ENCODE measurements at places on chromosomes 3 and 15.

GRCh38 chr3:101204246-101204645 is 116.1 kb downstream of the IMPG2 start:
- no peak for DNase-seq

DNA sequence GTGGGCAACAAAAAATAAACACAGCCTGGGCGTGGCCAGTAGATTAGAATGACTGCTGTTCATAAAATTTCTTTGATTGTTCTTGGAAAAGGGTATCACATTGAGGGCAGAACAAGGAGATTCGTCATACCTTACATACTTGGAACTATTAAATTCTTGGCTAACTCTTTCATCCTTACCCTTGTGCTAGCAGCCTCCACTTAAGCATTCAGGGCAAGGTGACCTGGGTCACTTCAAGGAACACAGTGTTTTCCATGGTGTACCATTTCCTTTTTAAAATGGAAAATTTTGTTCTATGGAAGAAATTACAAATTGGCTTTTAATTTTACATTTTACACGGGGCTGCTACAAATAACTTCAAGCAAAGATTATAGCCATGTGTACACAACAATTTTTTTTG is 60.8 kb downstream of the MINDY4B start:
- DNase-seq: no peak

GRCh38 chr15:61871926-61872522 is 188.2 kb downstream of the VPS13C start:
- peak; percentile 6 for DNase-seq

GRCh38 chr15:67685008-67685599 is 140.2 kb upstream of the SKOR1 start:
- peak; percentile 21 for DNase-seq

GRCh38 chr3:28598165-28598564 is 249.5 kb upstream of the AZI2 start:
- DNase-seq: no peak

GRCh38 chr3:88219138-88219792 is 69.5 kb downstream of the C3orf38 start:
- peak; percentile 16 for DNase-seq

DNA sequence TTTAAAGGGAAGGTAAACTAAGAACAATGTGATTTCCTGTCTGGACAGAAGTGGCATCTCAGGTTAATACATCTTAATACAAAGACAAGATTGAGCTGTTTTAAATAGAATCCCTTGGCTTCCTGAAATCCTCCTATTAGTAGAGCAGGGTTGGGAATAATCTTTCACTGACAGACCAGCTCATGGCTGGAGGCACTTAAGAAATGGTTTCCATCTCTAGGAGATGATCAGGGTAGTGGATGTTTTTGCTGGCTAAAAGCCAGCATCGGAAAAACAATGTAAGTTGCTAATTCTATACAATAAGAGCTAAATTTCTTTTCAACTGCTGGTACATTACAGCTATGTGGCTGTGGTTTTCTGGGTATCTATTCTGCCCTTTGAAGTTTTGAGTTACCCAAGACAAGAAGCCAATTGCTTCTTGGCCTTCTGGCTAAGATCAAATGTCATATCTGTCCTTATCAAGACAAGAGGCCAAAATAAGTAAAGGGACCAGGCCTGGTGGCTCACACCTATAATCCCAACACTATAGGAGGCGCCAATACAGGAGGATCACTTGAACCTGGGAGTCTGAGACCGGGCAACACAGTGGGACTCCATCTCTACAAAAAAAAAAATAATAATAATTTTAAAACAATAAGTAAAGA is 49.6 kb downstream of the SHQ1 start:
- no peak for DNase-seq

DNA sequence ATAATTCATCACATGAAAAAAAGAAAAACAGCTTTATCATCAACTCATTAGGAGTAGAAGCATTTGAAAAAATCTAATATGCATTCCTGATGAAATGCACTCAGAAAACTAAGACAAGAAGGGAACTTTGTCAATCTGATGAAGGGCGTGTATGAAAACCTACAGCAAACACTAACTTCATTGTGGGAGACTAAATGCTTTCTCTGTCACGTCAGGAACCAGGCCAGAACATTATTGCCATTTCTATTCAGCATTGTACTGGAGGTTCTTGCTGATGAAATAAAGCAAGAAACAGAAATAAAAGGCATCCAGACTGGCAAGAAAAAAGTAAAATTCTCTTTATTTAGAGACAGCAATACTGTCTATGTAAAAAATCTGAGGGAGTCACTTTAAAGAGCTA is 235.2 kb downstream of the GABRB3 start:
- no peak for DNase-seq

DNA sequence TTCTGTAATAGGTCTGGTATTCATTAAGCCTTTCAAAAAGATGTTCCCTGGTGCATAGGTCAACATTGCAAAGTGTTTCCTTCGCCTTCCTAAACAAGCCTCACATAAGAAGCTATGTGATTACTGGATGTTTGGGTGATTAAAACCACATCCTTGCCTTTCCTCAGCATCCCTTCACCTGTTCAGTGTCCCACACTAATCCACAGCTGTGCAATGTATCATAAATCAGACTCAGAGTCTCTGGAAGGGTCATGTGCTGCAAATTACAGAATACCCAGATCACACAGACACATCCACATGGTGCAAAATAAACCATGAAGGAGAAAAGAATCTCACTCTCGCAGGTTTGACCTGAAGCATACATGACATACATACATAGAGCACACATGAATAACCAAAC is 164.7 kb upstream of the NSMCE3 start:
- DNase-seq: no peak

DNA sequence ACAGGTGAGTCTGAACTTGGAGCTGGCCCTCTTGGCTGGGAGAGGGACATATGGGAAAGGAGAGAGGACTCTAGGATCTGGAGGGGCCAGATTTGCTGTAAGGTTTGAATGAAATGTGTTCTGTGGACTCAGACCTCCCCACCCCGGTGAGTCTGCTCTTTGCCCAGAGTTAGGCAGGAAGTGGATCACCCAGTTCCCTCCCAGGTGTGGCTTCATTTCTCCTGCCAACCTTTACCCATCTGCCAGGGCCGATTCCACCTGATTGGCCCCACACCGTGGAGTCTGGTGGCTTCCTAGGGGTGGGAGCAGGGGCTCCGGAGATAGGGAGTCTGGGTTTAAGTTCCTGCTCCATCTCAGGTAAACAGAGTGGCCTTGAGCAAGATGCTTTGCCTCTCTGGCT is 25.5 kb downstream of the CD276 start:
- no peak for DNase-seq

DNA sequence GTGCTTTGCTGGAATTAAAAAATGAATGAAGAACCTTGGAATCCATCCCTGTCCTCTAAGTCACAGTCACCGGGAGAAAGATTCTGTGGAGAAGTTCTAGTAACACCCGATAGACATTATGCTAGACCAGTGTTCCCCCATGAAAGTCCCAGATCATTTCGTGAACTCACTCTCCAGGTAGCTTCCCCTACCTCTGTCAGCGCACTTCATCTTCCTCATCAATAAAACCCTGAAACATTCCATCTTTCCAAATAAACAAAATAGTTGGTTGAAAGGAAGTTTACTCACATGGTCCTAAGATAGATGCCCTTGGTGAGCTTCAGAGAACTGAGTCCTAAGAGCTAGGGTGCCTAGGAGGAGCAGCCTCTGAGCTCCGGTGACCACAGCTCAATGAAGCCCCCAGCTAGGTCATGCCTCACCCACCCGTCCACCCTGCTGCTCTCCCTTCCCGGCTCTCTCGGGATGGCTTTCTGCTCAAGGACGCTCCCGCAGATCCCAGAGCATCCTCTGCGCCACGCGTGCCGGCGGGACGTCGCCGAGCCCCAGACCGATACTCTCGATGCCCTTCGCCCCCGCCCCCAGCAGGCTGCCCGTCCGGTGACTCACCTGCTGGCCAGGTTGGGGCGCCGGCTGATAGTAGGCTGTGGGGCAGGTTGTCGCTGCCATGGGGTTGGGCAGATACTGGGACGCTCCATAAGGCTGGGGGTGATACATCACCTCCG is 776 bp downstream of the VGLL3 start:
- no peak for DNase-seq

DNA sequence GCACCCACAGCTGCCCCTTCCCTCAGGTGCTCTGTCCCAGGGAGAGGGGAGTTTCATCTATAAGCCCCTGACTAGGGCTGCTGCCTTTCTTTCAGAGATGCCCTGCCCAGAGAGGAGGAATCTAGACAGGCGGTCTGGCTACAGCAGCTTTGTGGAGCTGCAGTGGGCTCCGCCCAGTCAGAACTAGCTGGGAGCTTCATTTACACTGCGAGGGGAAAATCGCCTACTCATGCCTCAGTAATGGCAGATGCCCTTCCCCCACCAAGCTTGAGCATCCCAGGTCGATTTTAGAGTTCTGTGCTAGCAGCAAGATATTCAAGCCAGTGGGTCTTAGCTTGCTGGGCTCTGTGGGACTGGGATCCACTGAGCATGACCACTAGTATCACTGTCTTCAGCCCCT is 181.2 kb upstream of the RARB start:
- DNase-seq: no peak

DNA sequence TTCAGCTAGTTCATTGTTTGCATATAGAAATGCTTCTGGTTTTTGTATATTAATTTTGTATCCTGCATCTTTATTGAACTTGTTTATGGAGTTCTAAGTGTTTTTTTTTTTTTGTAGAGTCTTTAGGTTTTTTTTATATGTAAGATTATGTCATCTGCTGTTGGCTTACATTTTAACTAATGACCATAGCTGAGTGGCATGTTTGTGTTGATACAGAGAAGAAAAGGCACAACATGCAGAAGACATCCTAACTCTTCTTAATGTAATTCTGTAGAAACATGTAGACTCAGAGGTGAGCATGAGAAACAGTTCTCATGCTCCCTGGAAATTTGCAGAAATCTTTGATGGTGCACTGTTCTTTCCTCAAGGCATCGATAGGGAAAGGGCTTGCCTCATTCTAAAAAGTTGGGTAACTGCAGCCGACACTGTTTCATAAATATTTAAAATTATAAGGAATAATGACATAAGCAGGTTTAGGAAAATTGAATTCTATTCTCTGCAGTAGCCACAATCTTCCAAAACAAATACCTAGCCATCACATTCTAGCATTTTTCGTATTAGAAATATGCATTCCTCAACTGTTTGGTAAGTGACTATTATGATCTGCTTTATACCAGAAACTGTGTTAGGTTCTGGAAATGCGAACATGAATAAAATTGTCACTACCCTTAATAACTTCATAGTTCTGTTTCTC is 499.6 kb upstream of the KCNMB2 start:
- DNase-seq: no peak

GRCh38 chr15:78914027-78914764 is 30.6 kb downstream of the CTSH start:
- peak; percentile 50 for DNase-seq

- DNase-seq: peak; percentile 92
Measured at GRCh38 chr3:15342945-15343344, 10.6 kb upstream of the SH3BP5 start.

- DNase-seq: peak; percentile 29
Measured at GRCh38 chr3:150736903-150737832, 25.8 kb downstream of the SIAH2 start.

DNA sequence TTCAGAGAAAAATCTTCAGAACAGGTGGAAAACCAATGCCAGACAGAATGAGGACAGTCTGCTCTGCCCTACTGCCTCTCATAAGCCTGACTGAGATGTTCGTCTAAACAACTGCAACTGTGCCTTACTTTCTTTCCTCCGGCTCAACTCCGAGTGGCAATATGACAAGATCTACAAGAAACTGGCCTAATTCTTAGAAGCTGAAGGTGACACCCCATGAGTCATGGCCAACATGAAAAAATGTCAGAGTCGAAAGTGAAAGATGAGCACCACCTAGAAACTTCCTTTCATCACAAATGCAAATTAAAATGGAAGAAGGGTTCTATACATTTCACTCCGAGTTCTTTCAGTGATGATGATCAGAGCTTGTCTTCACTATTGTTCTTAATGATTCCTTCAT is 12.9 kb downstream of the PCYT1A start:
- peak; percentile 52 for DNase-seq

DNA sequence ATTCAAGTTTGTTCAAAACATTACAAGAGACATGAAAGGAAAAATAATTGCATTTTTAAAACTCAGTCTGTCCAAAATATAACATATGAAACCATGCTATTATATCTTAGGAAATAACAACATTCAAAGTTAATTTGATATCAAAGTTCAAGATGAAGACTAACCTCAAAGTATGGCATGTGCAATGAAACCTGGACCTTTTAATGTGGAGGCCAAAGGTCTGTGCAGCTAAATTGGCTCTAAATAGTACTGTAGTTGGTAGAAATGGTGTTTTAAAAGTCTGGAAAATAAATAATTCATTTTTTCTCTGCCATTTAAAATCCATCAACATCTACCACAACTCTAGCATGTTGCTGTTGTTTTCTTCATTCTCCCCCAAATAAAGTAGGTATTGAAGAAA is 8.7 kb downstream of the GRAMD1C start:
- no peak for DNase-seq

DNA sequence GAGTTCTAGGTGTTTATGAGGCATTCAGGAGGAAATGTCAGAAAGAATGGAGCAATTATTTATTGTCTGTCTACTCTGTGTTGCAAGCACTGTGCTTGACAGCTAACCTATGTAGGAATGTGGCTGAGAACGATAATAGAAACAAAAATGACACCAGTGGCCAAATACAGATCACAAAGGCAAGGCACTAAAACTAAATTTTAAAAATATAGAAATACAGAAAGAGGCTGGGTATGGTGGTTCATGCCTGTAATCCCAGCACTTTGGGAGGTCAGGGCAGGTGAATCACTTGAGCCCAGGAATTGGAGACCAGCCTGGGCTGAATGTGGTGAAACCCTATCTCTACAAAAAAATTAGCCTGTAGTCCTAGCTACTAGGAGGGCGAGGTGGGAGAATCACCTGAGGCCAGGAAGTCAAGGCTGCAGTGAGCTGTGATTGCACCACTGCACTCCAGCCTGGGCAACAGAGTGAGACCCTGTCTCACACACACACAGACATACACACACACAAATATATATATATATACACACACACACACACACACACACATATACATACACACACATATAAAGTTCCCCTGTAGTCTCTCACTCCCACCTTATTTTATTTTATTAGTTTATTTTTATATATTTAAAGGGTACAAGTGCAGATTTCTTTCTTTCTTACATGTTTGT is 6.0 kb downstream of the PRKCI start:
- DNase-seq: no peak

GRCh38 chr3:128143496-128143895 is 9.8 kb upstream of the EEFSEC start:
- no peak for DNase-seq

GRCh38 chr3:51539291-51539941 is 897 bp downstream of the RAD54L2 start:
- peak; percentile 63 for DNase-seq

DNA sequence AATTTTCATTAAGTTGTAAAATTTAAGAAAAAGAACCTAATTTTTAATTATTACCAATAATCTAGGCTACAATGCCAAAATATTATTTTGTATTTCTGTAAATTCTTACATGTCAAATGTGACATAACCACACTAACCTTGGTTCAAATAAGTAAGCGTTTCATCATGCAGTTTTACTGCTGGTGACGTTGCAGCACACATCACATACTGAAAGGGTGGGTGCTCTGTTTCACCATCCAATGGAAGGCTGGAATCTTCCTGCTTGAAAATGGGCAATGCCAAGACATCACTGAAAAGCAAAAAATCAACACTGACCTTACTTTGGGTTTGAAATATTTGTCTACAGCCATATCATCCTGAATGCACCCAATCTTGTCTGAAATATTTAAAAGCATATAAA is 14.8 kb downstream of the UBP1 start:
- DNase-seq: peak; percentile 47

- peak; percentile 81 for DNase-seq
Measured at GRCh38 chr3:72347819-72348319, 500.4 kb downstream of the SHQ1 start.

- no peak for DNase-seq
Measured at GRCh38 chr15:61633951-61634350, 404.8 kb upstream of the RORA start.

- DNase-seq: no peak
Measured at GRCh38 chr15:31352339-31352751, 25.7 kb downstream of the KLF13 start.

Data from suppressor macrophage treated with lipopolysaccharide for 4 hours (primary cell).